ENCODE measurements at places on chromosomes 5 and 9.

GRCh38 chr5:119681734-119682133 lies 52.4 kb downstream of the FAM170A start:
- no peak for DNase-seq

- DNase-seq: peak; percentile 54
Measured at GRCh38 chr9:117963493-117964090, 259.4 kb downstream of the TLR4 start.

- DNase-seq: peak; percentile 56
Measured at GRCh38 chr9:104810421-104811339, 46.8 kb downstream of the NIPSNAP3B start.

GRCh38 chr9:109246533-109246932 lies 74.3 kb downstream of the EPB41L4B start:
- DNase-seq: peak; percentile 27

DNA sequence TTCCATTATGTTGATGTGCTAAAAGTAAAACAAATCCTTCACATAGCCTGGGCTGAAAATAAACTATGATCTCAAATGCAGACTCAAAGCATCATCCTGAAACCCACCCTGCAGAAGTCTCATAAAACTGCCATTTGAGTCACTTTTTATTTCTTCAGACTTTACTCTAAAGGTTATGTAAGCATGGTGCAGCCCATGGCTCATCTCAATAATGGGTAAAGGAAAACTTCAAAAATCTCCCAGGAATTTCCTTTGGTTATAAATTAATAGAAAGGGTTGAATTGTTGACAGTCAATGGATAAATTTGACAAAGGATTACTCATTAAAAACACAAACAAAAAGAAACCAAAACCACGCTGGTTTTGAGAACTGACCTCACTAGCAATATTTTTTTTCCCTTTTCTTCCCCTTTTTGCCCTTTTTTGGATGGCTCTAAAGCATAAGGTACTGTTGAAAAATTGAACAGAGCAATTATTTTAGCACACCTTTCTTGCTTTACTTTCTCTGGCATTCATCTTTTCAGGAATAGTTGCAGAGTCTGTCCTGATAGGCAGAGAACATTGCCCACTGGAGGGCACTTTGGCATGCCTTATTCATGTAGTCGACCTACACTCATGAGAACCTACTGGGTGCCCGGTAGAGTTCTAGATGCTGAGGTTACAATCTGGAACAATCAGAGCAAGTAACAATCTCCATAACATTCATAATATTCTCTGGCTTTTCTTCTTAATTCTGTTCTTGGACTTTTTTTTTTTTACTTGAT lies 191.4 kb downstream of the TMEM167A start:
- DNase-seq: no peak

- no peak for DNase-seq
Measured at GRCh38 chr5:172599204-172599567, 41.9 kb upstream of the NEURL1B start.

GRCh38 chr9:133884907-133885744 lies 107.0 kb downstream of the VAV2 start:
- no peak for DNase-seq

DNA sequence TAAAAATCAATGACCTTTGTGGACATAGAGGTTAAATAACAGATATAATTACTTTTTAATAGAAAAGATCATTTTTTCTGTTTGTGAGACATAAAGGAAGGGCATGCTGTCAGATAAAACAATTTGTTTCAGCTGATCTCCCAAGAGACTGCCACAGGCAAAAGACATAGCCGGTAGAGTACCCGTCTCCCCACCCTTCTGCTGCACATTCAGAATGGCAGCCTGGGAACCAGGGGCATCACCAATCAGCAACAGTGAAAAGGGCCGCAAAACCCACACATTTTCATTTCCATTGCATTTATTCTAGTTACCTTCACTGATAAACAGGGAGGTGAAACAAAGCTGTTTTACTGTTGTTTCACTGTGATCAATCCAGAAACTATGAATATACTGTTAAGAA lies 357.7 kb downstream of the ARRDC3 start:
- DNase-seq: no peak

- no peak for DNase-seq
Measured at GRCh38 chr5:95080030-95080429, 204.9 kb downstream of the MCTP1 start.

DNA sequence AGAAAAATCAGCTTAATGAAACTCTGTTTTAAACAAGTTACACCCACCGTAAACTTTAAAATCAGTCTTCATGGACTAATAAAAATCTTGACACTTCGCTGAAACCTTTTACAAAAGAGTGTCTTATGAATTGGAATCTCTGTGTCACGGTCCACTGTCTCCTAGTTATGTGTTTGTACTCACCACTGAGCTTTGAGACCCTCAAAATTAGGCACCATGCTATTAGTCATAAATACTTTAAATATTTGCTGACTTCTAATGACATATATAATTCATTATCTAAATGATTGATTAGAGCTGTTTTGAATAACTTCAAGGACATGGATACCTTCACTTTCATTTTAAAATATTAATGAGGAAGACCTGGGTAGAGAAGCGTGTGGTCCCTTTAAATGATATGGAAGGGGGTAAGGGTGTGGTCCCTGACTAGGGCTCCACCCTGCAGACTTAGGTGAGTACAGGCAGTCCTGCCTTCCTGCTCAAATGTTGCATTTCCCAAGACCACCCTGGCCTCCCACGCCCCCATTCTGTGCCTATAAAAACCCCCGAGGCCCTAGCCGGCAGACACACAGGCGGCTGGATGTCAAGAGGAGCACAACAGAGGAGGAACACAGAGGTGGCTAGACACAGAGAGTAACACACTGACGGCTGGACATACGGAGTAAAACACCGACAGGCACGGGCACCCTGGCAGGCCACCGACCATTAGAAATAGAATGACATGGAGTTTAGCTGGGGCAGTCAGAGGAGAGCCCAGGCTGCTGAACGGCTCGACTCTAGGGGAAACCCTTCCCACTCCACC lies 179.0 kb upstream of the CDH9 start:
- DNase-seq: no peak

GRCh38 chr5:96176022-96176421 lies 214.4 kb upstream of the ELL2 start:
- DNase-seq: no peak

GRCh38 chr5:135159626-135160025 lies 125.6 kb upstream of the PITX1 start:
- DNase-seq: no peak

GRCh38 chr5:9313751-9314150 lies 232.1 kb downstream of the SEMA5A start:
- no peak for DNase-seq

DNA sequence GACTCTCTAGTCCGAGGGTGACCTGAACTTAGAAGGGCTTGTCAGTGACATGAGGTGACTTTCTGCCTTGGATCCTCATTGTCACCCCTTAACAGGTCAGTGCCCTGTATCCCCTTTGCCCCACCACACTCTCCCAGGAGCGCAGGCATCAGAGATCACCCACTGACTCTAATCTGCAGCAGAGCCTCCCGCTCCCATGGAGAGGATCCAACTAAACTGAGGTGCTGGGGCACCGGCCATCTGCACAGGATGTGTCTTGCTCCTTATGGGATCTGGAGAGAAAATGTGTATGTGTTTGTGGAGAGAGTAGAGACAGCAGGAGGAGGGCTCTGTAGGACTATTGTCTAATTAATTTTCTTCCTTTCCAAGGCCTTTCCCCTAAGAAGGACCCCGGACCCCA lies 213.7 kb downstream of the ROR2 start:
- DNase-seq: no peak

DNA sequence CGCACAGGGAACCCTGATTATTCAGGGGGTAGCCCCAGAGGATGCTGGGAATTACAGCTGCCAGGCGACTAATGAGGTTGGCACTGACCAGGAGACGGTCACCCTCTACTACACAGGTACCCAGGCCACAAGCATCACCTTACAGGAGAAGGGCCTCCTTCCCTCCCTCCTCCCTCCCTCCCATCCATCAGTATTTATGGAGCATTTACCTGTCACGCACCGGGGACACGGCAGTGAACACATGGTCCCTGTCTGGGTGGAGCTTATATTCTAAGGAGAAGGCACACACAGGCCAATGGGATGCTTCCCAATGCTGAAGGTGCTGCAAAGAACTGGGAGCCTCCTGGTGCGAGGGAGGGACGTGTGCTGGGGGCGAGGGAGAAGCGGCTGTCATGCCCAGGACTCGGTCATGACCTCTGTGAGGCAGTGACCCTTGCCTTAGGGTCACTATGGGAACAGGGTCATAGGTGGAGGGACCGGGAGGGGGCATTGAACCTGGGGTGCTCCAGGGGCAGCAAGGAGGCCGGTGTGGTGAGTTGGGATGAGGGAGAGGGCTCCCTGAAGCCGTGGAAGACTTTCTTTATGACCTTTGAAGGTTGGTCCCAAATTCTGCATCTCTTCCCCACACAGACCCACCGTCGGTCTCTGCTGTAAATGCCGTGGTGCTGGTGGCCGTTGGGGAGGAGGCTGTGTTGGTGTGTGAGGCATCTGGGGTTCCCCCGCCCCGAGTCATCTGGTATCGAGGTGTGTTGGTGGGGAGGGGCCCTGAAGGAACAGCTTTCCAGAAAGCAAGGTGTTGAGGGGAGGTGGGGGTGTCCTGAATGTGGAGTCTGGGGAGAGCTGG lies 41.5 kb downstream of the HMCN2 start:
- no peak for DNase-seq

DNA sequence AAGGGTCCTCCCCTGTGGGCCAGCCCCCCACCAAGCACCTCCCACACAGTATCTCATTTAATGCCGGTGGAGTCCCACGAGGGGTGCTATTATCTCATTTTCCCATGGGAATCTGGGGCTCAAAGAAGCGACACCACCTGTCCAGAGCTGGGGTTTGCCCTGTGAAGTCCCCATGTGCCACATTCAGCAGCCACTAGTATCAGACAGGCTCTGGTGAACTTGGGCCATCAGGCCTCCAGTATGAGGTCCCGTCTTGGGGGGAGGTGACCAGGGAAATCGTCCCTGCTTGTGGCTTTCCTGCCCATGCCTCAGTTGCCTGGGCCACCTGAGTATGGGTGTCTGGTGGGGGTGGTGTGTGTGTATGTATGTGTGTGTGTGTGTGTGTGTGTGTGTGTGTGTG lies 222.7 kb downstream of the PBX3 start:
- DNase-seq: no peak

DNA sequence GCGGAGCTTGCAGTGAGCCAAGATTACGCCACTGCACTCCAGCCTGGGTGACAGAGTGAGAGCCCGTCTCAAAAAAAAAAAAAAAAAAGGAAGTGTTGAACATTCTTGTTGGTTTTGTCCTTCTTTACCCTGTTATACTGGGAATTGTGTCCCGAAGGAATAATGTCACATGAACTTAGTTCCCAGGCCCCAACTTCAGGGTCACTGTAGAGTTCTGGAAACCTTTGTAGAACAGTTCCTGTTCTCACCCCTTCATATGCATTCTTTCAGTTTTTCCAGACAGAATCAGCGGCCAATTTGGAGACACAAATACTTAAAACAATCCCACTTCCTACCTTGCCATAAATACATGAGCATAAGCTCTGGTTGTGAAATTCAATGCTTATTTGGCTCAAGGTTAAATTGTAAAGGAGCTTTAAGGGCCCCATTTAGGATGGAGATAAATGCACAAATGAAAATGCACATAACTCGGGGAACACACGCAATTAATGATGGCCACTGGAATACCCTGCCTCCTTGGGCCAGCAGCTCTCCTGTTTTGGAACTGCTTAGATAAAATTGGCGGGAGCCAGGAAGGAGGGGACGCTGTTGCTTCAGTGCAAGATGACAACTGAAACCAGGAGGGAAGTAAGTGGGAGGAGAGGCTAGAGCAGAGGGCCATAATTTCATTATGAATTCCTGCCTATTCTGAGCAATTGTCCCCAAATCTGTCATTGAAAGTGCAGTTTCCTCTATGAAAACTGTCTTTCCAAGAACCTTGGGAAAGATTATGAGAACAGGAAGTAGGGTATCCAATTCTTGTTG lies 153.7 kb downstream of the FGF1 start:
- no peak for DNase-seq

GRCh38 chr5:177610131-177610769 lies 10.3 kb downstream of the B4GALT7 start:
- no peak for DNase-seq

DNA sequence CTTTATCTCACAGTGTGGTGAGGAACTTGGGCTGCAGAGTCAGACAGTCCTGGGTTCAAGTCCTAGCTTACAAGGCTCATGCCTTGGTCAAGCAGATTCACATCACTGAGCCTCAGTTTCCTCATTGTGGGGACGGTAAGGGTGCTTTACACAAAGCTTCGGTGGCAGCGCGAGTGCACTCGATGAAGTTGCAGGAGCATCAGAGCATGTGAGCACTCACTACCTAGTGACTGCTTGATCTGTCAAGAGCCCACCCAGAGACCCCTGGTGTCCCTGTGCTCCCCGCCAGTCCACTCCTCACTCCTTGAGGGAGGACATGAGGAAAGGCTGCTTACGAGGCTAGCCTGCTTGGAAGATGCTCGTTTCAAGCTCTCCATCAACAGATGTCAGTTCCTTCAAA lies 56.2 kb upstream of the GARNL3 start:
- DNase-seq: no peak

GRCh38 chr9:100689635-100690034 lies 111.8 kb downstream of the CAVIN4 start:
- DNase-seq: no peak

GRCh38 chr5:58456026-58456425 lies 3.9 kb downstream of the PLK2 start:
- no peak for DNase-seq

DNA sequence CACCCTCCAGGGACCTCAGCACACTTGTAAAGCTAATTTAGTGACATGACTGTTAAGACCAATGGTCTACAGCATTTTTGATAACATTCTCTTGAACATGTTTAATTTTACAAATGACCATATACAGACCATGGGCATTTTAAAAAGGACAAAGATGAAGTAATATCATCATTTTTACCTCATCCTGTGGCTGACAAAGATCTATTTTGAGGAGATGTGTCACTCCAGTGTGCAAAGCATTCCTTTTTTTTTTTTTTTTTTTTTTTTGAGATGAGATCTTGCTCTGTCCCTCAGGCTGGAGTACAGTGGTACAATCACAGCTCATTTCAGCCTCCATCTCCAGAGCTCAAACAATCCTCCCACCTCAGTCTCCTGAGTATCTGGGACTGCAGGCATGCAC lies 118.2 kb upstream of the TBC1D2 start:
- DNase-seq: no peak

Measured in islet precursor cell (in vitro differentiated cells).